ENCODE measurements at places on chromosomes 5 and 9.

DNA sequence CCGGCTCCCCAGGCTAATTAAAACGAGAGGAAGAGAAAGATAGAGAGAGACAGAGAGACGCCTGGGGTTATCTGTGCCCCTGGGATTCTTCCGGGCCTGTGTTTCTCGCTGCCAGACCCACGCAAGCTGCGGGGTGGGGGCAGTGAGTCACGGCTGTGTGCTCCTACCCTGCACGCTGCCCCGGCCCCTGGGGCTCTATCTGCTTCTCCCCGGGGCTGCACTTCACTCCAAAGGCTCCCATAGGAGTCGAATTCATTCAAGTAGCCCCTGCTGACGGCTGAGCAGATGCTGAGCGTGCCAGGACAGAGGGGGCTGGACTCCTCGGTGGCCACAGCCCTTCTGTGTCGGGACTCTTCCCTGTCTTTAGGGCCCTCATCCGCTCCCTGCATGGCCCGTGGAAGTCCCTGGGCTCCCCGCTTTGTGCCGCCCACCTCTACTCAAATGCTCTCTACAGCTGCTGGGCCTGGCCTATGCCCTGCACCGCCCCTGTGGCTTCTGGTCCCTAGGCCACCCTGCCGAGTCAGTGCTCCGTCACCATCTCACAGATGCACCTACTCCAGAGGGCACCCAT, 22.8 kb downstream of the SARDH start:
- H3K4me1 ChIP-seq = peaks cover 15% of the 10 kb centered on the region
- no peak overlapping the region for H3K27ac ChIP-seq
- no peaks in the 10 kb centered on the region for H3K36me3 ChIP-seq
- H3K4me3 ChIP-seq = no peak overlapping the region
- no peak for DNase-seq

GRCh38 chr5:72244862-72245371, 75.1 kb downstream of the MRPS27 start:
- no peak for DNase-seq
- no peak overlapping the region for H3K27ac ChIP-seq
- no peaks in the 10 kb centered on the region for H3K27me3 ChIP-seq
- no peaks in the 10 kb centered on the region for H3K36me3 ChIP-seq

- no peak overlapping the region for H3K4me3 ChIP-seq
- no peak overlapping the region for H3K27ac ChIP-seq
- DNase-seq = no peak
- no peaks in the 10 kb centered on the region for H3K4me1 ChIP-seq
Observed at GRCh38 chr9:93197670-93198069, 13.7 kb downstream of the WNK2 start.

- peaks cover 32% of the 10 kb centered on the region for H3K36me3 ChIP-seq
- H3K27ac ChIP-seq = peak overlapping the region; percentile 76
- H3K4me1 ChIP-seq = peaks cover 22% of the 10 kb centered on the region
- DNase-seq = peak; percentile 6
- H3K27me3 ChIP-seq = no peaks in the 10 kb centered on the region
- peak overlapping the region; percentile 83 for H3K4me3 ChIP-seq
Observed at GRCh38 chr5:132557478-132558172, 848 bp downstream of the RAD50 start.

Measured in CD4-positive, alpha-beta T cell (primary cell).